ENCODE measurements at places on chromosomes 12 and 14.
A peak's percentile ranks its signal among the peaks of the same experiment; 100 is the strongest.

GRCh38 chr12:133010657-133011297 lies 24.6 kb downstream of the ZNF26 start:
- no peak for DNase-seq

DNA sequence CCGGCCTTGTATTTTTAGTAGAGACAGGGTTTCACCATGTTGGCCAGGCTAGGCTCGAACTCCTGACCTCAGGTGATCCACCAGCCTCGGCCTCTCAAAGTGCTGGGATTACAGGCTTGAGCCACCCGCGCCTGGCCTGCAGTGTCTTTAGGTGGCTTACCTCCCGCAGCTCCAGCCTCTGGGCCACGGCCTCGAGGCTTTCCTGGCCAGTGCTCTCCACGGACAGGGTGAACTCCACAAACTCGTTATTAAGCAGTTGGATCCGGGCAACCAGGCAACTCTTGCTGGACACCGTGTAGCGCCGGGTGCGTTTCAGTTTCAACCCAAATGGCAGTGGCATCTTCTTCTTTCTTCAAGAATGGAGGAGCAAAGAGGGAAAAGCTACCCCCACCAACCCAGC lies 4.7 kb downstream of the PTPN21 start:
- no peak for DNase-seq

DNA sequence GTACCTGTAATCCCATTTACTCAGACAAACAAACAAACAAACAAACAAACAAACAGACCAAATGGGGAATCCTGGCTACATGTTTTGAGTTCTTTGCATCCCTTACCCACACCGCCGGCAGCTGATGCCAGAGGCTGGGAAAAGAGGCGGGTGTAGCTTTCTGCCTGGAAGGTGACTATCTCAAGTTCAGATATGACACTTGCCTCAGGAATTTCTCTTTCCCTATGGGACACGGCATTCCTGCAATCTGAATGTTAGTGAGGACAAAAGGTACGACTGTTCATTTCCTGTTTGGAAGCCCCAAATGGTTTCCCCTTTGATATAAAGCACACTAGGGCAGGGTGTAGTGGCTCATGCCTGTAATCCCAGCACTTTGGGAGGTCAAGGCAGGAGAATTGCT lies 2.9 kb downstream of the MYL2 start:
- DNase-seq: no peak

DNA sequence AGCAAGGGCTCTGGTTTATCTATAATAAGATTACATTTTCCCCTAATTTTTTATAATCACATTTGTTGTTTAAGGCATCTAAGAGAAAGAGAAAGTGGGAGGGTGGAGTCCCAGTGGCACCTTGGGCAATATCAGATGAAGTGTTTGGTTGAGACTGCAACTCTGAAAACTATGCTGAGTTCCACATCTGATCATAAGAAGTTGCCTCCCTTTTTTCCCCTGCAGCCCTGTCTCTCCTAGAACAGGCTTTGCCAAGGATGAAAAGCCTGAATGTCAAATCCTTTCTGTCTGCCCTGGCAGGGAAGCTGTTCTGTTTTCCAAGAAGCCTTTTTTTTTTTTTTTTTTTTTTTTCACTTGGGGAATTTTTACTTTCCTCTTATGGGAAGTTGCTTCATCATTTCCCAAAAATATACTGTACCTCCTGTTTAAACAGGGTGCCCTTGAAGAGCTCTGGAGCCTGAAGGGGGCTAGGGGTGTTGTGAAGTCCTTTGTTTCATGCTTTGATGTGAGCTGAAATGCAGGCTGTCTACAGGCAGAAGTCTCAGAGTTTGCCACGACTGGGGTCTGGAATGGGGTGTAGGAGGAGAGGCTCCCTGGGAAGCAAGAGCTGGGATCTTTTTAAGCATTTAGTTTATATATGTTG lies 71.3 kb downstream of the SUSD6 start:
- DNase-seq: no peak

DNA sequence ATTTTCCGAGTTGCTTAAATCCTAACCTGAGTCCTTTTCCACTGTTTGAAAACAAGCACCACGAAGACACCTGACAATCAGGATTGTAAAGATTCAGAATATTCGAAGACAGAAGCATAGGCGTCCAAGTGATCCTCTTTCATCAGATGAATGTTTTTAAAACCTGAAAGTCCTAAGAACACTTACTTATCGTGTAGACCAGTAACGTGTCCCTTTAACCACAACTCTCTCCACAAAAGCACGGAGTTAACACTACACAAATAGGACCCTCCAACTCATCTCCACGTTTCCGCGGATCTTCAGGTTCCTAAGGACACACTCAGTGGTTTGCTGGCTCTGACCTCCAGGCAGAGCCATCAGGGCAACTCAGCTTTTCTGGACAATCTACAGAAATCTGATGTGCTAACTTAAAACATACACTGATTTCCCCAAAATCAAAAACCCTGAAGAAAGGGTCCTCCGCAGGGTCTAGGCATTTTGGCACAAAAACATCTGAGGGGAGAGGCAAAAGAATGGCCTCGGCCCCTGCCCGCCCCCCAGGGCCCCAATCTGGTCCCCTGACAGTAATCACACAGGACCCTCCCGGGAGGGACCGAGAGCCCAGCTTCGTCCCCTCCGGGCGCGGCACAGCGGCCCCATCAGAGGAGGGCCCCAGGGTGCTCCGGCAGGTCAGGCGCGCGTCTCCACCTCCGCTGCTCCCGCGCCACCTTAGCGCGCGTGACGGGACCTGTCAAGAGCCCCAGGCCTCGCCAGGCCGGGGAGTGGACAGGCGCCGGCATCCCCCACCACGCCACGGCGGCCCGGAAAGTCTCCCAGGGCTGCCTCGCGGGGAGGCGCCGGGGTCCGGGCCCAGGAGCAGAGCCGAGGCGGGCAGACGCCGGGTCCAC lies 925 bp downstream of the DICER1 start:
- peak; percentile 60 for DNase-seq

GRCh38 chr14:64591809-64592208 lies 42.0 kb downstream of the PPP1R36 start:
- DNase-seq: no peak

DNA sequence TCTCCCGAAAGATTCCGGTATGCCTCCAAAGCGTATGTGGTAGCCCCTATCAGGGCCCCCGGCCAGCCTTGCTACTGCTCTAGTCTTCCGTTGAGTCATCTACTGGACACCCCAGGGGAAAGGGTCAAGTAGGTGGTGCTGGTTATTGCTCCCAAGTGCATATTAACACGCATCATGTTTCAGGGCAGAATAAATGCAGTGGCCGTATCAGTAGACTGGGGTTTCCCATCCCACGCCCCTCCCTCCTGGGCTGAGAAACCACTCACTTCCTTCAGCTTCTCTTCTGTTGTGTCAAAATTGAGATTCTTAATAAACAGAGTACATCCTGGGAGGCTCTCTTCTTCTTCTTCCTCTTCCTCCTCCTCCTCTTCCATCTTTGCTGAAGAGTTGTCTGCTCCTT lies 39.3 kb downstream of the RBM19 start:
- DNase-seq: no peak

- no peak for DNase-seq
These were observed 177.9 kb downstream of the TSPAN9 start for GRCh38 chr12:3255057-3255456.

Data from left hindlimb (tissue), 1 donor.